ENCODE measurements at places on chromosomes 3 and 15.

DNA sequence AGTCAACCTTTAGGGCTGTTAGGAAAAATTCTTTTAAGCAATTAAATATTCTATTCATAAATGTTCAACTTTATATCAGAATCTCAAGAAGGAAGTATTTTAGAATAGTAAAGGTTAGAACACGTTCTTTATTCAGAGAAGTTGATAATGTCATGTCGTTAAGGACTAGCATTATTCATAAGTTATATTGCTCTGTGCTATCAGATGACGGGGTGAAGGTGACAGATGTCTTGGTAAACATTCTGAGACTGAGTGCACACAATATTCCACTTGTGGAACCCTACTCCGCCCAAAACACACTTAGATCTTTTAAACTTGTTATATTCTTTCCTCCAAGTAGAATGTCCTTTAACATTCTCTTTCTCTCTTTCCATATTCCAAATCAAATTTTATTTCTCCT, 7.9 kb downstream of the AP4E1 start:
- DNase-seq = no peak

DNA sequence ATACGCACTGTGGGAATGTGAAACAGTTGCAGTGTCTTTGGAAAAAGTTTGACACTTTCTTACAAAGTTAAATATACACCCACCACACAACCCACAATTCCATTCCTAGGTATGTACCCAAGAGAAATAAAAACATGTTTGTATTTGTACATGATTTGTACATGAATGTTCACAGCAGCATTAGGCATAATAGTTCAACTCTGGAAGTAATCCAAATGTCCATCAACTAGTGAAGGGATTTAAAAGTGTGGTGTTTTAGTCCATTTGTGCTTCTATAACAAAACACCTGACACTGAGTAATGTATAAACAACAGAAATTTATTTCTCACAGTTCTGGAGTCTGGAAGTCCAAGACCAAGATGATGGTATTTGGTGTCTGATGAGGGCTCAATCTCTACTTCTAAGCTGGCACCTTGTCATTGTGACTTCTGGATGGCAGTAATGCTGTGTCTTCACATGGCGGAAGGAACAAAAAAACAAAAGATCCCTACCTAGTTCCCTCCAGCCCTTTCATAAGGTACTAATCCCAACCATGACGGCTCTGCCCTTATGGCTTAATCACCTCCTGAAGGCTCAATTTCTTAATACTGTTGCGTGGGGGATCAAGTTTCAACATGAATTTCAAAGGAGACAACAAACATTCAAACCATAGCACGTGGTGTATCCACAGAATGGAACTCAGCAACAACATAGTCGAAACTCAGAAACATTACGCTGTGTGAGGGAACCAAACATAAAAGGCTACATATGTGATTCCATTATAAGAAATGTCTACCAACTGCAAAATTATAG, 120.5 kb downstream of the AQP9 start:
- DNase-seq = peak; percentile 83

DNA sequence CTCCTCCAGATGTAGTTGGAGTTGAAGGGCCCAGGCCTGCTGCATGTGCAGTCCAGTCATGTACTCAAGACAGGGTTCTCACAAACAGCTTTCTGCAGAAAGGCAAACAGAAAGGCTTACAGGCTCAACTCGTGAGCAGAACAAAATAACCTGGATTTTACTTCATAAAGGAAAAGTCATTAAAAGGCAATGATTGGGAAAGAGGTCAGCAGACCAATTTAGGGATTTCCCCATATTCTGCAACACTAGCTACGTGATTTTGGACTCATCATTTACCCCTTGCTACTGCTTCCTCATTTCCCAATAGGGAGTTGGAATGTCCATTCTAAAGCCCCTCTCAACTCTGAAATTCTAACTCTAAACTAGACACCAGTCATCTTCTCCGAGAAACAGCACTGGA, 18.1 kb downstream of the METTL6 start:
- no peak for DNase-seq

DNA sequence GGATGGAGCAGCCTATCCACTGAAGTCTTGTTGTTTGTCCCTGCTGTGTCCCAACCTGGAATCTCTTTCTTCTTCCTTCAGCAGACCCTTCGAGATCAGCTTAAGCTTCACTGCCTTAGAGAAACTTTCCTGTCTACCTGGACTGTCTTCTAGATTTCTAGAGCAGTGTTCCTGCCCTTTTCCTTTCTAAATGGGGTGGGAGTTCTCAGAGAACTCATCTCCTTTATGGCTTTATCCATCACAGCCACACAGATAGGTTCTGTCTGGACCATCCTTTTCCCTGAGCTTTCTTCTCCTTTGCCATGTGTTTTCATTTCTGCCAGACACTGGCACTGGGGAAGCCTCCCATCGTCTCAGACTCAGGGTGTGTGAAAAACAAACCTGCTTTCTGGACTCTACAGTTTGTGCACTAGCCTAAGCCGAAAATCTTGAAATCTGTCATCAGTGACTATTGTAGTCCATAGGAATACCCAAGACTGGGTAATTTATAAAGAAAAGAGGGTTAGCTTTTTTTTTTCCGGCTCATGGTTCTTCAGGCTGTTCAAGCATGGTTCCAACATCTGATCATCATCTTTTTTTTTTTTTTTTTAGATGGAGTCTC, 177.5 kb downstream of the PGPEP1L start:
- DNase-seq = no peak

DNA sequence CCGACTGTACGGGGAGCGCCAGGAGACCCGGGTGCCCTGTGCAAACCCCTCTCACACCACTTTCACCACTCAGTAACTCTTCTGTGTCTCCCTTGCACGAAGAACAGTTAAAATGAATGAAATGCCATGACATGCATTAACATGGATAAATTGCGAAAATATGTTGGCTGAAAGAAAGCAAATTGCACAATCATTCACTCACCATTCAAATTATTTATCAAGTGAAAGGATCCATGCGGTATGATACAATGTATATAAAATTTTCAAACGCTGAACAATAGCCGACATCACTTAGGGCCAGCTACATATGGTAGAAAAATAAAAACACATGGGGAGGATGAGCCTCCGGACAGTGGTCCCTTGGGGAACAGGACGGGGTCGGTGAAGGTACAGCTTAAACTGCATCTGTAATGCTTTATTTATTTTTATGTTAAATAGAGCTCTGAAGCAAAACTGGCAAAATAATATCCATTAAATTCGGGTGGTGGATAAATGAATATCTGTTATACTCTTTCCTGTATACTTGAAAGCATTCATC, 45.9 kb downstream of the SLC12A8 start:
- DNase-seq = no peak

- DNase-seq = peak; percentile 99
Observed at GRCh38 chr3:137264071-137264820, 306.5 kb downstream of the IL20RB start.

Data from NCI-H82 (cell line).